ENCODE measurements at places on chromosomes 13 and 19.
A peak's percentile ranks its signal among the peaks of the same experiment; 100 is the strongest.

DNA sequence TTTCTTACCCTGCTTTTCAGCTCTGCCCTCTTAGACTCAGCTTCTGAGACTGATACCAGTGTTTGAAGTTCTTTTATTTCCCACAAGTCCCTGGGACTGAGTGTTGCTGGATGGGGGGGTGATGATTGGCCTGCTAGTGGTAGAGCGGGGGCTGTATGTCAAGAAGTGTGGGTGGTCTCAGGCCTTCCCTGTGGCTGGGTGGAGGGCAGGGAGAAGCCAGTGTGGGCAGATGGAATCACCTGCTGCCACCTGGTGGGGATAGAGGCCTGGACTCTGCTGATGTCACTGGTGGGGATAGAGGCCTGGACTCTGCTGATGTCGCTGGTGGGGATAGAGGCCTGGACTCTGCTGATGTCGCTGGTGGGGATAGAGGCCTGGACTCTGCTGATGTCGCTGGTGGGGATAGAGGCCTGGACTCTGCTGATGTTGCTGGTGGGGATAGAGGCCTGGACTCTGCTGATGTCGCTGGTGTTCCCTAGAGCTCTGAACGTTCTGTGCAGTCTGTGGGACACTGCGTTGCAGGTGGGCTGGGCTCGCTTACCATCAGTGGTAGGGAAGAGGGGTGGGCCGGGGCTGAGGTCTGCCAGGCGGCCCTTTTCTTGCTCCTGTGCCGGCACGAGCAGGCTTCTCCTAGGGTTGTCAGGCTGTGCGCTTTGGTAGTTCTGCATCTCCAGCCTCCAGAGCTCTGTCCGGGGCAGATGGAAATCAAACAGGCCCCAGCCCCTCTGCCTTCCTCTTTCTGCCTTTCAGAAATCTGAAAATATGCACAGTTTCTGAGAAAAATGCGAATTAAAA is 101.3 kb downstream of the ARHGEF7 start:
- DNase-seq: peak; percentile 23

DNA sequence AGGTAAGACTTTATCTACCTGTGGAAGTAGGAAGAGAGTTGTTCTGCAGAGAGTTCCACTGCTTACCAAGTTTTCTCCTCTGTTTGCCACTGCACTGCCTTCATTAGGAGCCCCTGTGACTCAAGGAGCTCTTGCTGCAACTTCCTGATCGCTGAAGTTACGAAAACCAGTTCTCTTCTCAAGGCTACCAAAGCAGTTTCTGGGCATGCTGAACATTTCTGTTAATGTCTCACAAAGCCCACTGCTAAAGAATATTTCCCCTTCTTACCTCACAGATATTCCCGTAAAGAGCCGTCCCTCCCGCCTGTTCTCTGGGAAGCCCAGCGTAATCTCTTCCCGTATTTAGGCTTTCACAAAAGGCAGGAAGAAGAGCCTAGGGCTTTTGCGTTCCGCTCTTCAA is 82.6 kb upstream of the OXGR1 start:
- no peak for DNase-seq

DNA sequence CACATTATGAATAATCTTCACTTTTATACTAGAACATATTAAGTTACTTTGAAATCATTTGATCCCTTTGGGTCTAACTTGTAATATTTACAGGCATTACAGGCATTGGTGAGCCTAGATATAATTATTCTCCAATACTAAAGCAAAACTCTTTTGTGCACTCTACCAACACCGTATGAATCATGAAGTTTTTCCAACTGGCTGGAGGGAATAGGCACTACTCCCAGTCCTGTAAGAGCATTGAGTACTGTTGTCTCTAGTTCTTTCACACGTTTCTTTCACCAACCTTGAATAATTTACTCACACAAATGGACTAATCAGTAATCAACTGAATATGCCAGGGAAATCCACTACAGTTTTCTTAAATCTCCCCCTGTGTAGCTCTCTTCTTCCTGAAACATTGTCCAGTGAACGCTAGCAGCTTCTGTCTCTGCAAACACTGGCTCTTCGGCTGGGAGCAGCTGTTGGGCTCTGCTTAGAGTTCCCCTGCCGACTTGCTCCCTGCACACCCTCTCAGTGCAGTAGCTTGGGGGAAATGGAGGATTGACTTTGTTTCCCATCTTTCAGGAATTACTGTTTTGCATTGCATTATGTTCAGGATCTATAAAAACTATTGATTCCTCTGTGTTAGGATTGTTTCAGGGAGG is 476.7 kb downstream of the RFC3 start:
- DNase-seq: no peak

DNA sequence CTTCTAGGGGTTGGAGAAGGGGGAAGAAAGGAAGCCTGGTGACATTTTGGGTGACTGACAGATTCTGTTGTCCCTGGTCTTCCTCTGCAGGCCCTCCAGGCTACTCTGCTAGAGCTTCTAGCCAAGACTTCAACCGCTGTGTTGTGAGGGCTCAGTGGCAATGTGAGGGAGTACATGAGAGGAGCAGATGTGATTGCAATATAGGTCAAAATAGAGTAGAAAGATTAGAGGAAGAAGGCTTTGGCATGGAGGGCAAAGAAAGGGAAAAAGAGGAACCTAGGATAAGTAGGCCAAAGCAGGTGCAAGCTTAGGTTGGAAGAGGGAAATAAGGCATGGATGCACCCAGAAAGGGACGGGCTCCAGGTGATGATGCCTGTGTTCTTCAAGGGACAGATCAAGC is 216.9 kb downstream of the RGCC start:
- no peak for DNase-seq

DNA sequence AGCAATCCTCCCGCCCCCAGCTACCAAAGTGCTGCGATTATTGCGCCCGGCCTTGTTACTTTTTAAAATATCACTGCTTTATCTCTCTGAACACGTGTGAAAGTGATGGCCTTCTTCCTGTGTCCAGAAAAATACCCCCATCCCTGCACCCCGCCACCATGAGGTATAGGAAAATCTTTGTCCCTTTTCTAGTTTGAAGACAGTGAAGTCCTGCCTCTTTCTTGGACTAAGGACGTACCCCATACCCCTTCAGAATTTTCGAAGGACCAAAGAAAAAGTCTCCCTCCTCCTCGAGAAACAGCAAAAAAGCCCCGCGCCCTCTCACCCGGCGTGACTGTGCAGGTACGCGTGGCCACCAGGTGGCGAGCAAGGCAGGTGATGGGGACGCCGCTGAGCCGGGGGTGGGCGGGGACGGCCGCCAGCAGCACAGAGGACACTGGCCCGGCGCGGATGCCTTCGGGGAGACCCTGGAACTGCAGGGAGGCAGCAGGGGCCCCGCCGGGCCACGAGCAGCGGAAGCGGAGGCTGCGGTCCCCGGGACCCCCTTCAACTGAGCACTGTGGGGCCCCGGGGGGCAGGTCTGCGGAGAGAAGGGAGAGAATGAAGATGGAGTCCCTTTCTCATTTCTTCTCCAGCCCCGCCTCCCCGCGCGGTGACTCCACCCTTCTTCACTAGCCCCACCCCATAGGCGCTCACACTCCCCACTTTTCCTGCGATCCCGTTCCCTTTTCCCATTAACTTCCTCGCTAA is 3.2 kb downstream of the VSIG10L start:
- peak; percentile 83 for DNase-seq

- no peak for DNase-seq
Measured at GRCh38 chr13:23999424-23999823, 102.1 kb upstream of the C1QTNF9B start.

GRCh38 chr19:18174983-18175382 is 1.4 kb downstream of the IFI30 start:
- DNase-seq: no peak

- no peak for DNase-seq
Measured at GRCh38 chr13:52022356-52022755, 2.1 kb upstream of the UTP14C start.

GRCh38 chr13:76293346-76293745 is 592.9 kb downstream of the KCTD12 start:
- DNase-seq: no peak

DNA sequence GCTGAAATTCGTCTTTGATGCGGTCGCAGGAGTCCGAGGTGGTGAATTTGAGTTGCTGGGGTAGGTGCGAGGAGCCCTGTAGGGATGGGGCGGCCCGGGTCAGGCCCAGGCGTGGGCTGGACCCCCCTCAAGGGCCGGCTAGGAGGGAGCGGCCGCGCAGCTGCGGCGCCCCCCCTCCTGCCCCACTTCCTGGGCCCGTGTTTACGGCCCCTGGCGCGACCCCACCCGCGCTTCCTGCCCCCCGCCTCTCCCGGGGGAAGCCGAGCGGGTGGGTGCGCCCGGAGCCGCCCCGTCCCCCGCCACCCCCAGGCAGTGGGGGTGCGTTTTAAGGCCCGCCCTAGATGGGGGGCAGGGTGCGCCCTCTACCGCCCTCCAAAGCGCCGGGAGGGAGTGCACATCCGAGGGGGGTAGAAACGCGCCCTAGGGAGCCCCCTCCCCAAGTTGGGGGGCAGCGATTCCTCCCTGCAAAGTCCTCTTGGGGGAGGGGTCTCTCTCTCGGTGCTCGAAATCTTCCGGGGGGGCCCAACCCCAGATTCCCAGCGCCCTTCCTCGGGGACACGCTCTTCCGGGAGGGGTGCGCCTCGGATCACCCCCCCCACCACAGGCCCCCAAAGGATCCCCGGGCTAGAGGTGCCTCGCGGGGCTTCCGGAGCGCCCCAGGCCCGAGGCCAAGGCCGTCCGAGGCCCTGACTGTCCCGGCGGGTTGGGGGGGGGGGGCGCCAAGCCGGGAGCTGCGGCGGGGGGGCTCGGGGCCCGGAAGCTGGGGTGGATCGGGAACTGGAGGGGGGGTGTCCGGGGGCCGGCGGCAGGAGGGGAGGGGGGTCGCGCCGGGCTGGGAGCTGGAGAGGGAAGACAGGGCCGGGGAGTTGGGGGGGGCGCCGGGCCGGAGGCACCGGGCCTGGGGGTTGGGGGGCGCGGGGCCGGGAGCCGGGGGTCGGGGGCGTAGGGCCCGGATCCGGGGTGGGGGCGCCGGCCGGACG is 823 bp downstream of the TLE5 start:
- DNase-seq: peak; percentile 50

DNA sequence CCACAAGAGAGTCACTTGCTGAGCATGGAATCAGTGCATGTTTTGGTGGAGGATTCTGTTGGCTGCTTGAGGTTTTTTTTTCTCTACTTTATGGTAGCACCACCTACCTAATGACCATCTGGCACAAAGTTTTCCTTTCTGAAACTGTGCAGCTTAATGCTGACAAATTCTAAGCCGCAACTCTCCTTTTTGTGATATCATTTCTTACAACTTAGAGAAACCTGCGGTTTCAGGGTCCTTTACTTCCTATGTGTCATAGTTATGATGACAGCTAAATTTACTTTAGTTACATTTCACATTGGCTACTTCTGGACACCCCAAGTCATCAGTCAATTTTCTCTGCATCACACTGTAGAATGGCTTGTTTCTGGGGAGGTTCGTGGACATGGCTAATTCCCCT is 115.4 kb upstream of the TMTC4 start:
- peak; percentile 2 for DNase-seq

DNA sequence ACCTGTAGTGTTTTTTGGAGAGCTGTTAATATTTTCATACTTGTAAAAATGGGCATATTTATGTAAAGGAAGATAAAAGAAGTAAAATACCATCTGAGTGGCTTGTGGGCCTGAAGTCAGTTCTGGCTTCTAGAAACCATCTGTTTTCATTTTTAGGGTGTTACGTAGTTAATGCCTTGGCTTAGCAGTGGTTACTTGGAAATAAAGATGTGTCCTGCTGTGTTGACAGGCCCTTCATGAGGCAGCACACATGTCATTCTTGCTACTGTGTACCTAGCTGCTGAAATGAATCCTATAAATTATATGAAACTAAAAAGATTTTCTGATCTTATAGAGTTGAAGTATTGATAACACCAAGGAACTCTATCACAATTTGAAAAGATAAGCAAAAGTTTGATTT is 16.0 kb downstream of the ILF3 start:
- DNase-seq: no peak

- no peak for DNase-seq
Measured at GRCh38 chr13:59770451-59770850, 393.3 kb downstream of the DIAPH3 start.

GRCh38 chr13:90105849-90106496 is 1241.5 kb upstream of the MIR17HG start:
- no peak for DNase-seq

GRCh38 chr19:11256189-11256588 is 6.1 kb downstream of the DOCK6 start:
- DNase-seq: no peak

GRCh38 chr13:83940742-83941141 is 58.5 kb upstream of the SLITRK1 start:
- DNase-seq: peak; percentile 22

DNA sequence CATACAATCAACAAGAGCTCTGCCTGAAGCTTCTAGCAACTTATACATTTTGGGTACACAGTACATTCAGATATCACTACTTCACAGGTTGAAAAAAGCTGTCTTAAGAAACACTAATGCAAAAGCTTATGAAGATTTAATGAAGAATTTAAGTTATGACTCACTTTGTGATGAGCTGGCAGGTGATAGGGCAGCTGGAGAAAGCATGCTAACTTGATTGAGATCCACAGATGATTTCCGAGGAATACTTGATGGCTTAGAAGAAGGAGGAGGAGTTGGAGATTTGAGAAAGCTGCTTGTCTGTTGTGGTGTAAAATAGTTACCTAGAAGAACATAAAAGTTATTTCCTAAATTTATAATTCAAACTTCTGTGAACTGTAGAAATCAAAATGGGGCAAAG is 23.3 kb downstream of the EXOSC8 start:
- peak; percentile 58 for DNase-seq

- DNase-seq: no peak
Measured at GRCh38 chr19:2302319-2303210, 5.4 kb downstream of the LINGO3 start.

- no peak for DNase-seq
Measured at GRCh38 chr13:89968470-89968869, 1379.0 kb upstream of the MIR17HG start.

DNA sequence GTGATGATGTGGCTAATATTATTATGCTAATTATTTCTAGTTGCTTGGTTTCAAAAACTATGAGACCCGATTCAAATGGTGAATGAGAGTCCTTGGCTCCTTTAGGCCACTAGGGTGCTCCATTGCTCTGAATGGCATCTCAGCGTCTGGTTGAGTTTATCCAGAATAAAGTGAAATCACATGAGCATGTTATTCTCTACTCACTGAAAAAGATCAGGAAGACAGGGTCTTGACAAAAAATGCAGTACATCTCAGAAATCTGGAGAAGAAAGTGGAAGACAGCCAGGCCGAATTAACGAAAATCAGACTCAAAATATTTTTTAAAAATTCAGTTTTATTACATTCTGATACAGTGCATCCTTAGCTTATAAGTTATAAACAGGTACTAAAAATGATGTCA is 516.2 kb downstream of the MYO16 start:
- DNase-seq: peak; percentile 66

DNA sequence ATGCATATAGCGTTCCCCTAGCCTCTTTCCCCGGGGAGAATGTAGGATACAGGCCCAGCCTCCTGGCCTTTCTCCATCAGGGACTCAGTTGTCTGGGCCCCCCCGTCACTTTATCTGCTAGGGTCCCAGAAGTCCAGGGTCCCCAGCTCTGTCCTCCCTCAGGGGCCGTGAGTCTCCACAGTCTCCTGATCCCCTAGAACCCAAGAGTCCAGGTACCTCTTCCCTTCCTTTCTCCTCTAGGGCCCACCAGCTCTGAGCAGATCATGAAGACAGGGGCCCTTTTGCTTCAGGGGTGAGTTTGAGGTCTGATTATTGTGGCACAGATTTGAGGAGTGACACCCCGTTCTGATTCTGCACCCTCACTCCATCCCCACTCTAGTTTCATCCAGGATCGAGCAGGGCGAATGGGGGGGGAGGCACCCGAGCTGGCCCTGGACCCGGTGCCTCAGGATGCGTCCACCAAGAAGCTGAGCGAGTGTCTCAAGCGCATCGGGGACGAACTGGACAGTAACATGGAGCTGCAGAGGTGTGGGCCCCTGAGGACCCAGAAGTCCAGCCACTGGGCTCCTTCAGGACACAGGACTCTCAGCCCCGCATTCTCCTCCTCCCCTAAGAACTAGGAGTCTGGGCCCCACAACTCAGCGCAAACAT is 758 bp downstream of the BAX start:
- DNase-seq: no peak
